ENCODE measurements at places on chromosomes 4 and X.

GRCh38 chr4:185591679-185592141, 56.4 kb upstream of the PDLIM3 start:
- DNase-seq, result no peak

DNA sequence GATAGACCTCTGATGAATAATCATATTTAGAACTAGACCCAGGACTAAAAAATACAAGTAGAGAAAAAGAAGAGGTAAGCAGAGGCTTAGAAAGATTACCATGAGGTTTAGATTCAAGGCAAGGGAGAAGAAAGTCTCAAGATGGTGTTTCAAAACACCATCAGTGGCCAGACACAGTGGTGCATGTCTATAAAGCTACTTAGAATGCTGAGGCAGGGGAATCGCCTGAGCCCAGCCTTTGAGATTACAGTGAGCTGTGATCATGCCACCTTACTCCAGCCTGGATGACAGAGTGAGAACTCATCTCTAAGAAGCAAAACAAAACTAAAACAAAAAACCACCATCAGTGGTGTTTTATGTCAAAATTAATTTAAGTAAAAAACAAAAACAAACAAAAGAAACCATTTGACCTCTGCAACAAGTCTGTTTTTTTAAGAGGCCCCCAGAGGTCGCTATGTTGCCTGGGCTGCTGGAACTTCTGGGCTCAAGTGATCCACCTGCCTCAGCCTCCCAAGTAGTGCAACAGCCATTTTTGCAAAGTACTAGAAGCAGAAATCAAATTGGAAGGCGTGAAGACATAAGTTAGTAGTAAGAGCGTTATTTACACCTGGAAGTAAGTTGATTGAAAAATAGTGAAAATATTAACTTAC, 784.3 kb downstream of the ADGRL3 start:
- DNase-seq, result no peak

DNA sequence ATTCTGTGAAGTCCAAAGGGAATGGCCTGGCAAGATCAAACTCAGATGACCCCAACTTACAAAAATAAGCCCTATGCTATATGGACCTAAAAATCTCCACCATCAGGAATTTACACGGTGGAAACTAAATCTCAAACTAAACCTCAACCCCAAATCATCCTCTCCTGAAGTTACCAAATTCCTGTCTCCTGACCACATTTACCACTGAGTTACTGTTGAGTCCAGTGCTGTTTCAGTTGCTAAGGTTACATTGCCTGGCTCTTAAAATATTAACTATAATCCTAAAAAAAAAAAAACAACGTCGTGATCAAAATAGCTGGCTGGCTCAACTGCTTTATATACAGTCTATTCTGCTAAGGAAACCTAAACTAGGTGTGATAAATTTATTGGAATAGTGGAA, 315.2 kb upstream of the SLIT2 start:
- DNase-seq, result peak; percentile 78

DNA sequence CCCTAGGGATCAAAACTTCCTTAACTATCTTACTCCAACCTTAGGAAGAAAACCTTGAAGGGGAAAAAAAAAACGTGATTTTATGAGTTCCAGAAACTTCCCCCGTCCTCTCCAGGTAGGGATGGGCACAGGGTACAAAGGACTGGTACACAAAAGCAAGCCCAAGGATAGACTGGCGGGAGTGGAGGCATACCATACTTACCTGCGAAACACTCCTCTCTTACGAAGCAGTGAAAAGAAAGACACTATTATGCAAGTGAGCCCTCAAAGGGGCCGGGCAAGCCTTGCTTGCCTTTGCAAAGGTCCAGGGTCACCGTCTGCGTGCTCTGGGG, 651 bp downstream of the TSPAN6 start:
- no peak for DNase-seq

DNA sequence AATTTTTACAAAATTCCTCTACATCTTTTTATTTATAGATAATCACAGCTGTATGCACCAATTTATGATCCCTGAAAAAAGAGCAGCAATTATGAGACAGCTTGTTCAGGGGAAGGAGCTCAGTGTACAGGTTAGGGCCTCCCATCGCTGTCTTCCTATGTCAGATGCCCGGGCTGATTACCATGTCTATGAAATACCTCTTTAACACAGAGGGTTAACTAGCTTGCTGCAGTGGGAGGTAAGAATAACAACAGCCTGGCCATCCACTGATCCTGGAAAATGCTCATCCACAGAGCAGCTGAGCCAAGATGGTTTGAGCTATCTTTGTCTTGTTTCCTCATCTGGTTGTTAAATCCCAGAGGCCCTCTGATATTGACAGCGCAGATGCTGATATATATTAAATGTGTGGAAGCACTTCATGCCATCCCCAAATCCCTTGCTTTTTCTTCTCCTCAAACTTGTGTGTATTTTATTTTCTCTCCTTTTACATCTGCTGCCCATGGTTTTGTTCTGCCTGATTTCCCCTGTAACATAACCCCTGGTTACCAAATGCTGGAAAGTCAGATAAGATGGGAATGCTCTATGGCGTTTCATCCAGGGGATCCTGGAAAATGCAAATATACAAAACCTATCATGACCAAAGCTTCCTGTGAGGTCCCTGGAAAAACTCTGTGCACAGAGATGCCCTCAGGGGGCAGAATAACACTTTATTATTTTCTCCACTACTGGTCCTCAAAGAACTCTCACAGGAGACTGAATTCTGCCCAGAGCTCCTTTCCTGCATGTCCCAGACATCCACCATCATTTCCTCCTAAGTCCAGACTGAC, 85.8 kb upstream of the PUDP start:
- DNase-seq, result no peak

- DNase-seq, result peak; percentile 60
Measured at GRCh38 chr4:111362941-111363361, 740.1 kb upstream of the PITX2 start.

- no peak for DNase-seq
Measured at GRCh38 chr4:177410566-177410965, 31.7 kb downstream of the AGA start.

- DNase-seq, result no peak
Measured at GRCh38 chr4:17204908-17205307, 306.5 kb upstream of the LDB2 start.

DNA sequence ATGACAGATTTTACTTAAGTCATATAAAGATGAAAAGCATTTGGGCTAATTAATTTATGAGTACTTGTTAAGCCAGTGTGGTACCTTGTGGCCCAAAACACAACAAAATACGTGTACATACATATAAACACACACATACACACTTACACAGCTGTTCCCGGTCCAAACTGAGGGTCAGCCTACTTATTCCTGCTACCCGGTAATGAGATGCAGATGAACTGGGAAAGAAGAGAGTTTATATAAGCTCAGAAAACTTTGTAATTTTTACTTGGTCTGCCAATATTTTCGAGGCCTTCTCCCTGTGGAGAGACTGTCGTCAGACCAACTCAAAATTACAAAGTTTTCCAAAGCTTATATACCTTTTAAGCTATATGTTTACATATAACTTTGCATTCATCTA, 25.8 kb upstream of the PBDC1 start:
- DNase-seq, result no peak

Measured in GM03348 (cell line).